A549 treated with ZK216348 at 1 μM for 4 hours (cell line): ENCODE measurements at places on chromosomes 13 and 19. TPM values are rescaled to one million over a fixed set of nuclear protein-coding genes. Genes with fewer than 3 reads are reported as not detected.

JSRP1 gene
- total RNA-seq: 0.49 to 1.8 TPM (median 0.87 TPM) in 4 of 5 replicates, not detected in the other

FCGBP gene
- total RNA-seq: 0.22 to 1.3 TPM (median 0.90 TPM) in 5 replicates

CLEC17A gene
- total RNA-seq: not detected in 5 replicates

PSG11 gene
- total RNA-seq: not detected in 5 replicates

PRRG2 gene
- total RNA-seq: 0.39 to 1.1 TPM (median 0.94 TPM) in 5 replicates

GSX1 gene
- total RNA-seq: not detected in 5 replicates

ZNF177 gene
- 0.30 to 0.74 TPM (median 0.62 TPM) in 5 replicates for total RNA-seq

ZNF724 gene
- 0.26 to 1.2 TPM (median 0.67 TPM) in 5 replicates for total RNA-seq

KRTDAP gene
- not detected in 5 replicates for total RNA-seq

KLK11 gene
- 0.21 TPM in 1 of 5 replicates, not detected in the others for total RNA-seq

GNG8 gene
- not detected in 5 replicates for total RNA-seq

CCL25 gene
- total RNA-seq: not detected in 5 replicates

ZNF554 gene
- total RNA-seq: 0.80 to 1.2 TPM (median 0.98 TPM) in 5 replicates

CAMSAP3 gene
- 2.4 to 6.9 TPM (median 4.3 TPM) in 5 replicates for total RNA-seq

GJA3 gene
- 0.70 to 1.4 TPM (median 1.1 TPM) in 5 replicates for total RNA-seq

ASF1B gene
- total RNA-seq: 24.7 to 33.8 TPM (median 33.5 TPM) in 5 replicates

PBX4 gene
- 1.6 to 1.8 TPM (median 1.7 TPM) in 5 replicates for total RNA-seq

PRKACA gene
- 33.3 to 37.7 TPM (median 34.9 TPM) in 5 replicates for total RNA-seq

HOMER3 gene
- total RNA-seq: 21.5 to 38.0 TPM (median 31.3 TPM) in 5 replicates

SCAMP4 gene
- 49.1 to 58.8 TPM (median 57.5 TPM) in 5 replicates for total RNA-seq

SLC10A2 gene
- not detected in 5 replicates for total RNA-seq

ETFB gene
- total RNA-seq: 227 to 248 TPM (median 235 TPM) in 5 replicates

HCN2 gene
- 20.5 to 50.9 TPM (median 41.7 TPM) in 5 replicates for total RNA-seq

CYP2F1 gene
- not detected in 5 replicates for total RNA-seq

RDH8 gene
- 0.31 to 0.40 TPM (median 0.36 TPM) in 4 of 5 replicates, not detected in the other for total RNA-seq

PSG4 gene
- total RNA-seq: 0.22 to 2.0 TPM (median 0.50 TPM) in 5 replicates

COX7A1 gene
- total RNA-seq: not detected in 5 replicates

BORCS8 gene
- total RNA-seq: 9.2 to 12.7 TPM (median 11.5 TPM) in 5 replicates

CLC gene
- not detected in 5 replicates for total RNA-seq

SETDB2 gene
- 1.2 to 2.4 TPM (median 1.9 TPM) in 5 replicates for total RNA-seq

STARD13 gene
- total RNA-seq: 3.4 to 5.2 TPM (median 5.0 TPM) in 5 replicates

HIPK4 gene
- total RNA-seq: 0.20 to 0.42 TPM (median 0.32 TPM) in 5 replicates

ZNF98 gene
- not detected in 5 replicates for total RNA-seq

EXOSC5 gene
- 64.5 to 99.5 TPM (median 88.6 TPM) in 5 replicates for total RNA-seq

ACP7 gene
- total RNA-seq: 0.14 to 0.23 TPM (median 0.15 TPM) in 3 of 5 replicates, not detected in the others

NCAN gene
- 0.02 TPM in 1 of 5 replicates, not detected in the others for total RNA-seq

PTGIR gene
- 0.19 TPM in 1 of 5 replicates, not detected in the others for total RNA-seq

CEACAM16 gene
- total RNA-seq: 0.08 to 0.19 TPM (median 0.16 TPM) in 3 of 5 replicates, not detected in the others

MBD3L2 gene
- not detected in 5 replicates for total RNA-seq

KASH5 gene
- total RNA-seq: not detected in 5 replicates

TBC1D17 gene
- 16.6 to 25.0 TPM (median 22.9 TPM) in 5 replicates for total RNA-seq

TMPRSS9 gene
- total RNA-seq: 0.04 TPM in 1 of 5 replicates, not detected in the others

VSTM2B gene
- not detected in 5 replicates for total RNA-seq

TPTE2 gene
- not detected in 5 replicates for total RNA-seq
